ENCODE measurements at places on chromosomes 5 and 9. TPM values are rescaled to one million over a fixed set of nuclear protein-coding genes. Genes with fewer than 3 reads are reported as not detected.

- DNase-seq = no peak
Observed at GRCh38 chr9:134985451-134985850, 67.7 kb upstream of the FCN1 start.

- DNase-seq = no peak
Observed at GRCh38 chr9:76136986-76137385, 246.5 kb downstream of the PCSK5 start.

DNA sequence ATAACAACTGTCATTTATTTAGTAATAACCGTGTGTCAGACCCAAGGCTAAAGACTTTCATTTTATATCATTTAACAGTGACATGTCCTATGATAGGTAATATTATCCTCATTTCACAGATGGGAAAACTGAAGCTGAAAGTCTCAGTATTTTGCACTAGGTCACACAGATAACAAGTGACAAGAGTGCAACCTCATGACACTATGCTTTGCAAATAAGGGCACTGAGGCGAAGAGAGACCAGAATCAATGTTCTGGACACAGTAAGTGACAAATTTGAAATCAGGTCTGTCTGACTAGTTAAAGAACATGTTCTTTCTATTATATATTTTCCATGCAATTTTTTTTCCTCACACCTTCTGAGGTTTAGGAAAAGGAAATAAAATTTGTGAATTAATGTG lies 585.7 kb downstream of the LRRC70 start:
- DNase-seq = no peak

DNA sequence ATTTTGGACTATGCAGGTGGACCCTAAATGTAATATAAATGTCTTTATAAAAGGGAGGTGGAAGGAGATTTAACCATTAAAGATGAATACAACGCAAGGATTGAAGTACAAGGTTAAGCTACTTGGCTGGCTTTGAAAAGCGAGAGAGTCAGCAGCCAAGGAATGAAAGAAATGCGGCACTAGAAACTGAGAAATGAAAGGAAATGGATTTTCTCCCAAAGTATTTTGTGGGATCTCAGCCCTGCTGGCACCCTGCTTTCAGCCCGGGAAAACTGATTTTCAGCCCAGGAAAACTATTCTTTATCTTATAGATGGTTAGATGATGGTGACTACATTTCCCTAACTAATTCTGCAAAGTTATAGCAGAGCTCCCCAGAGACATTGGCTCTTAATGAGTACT lies 1349.6 kb upstream of the C9orf72 start:
- DNase-seq = no peak

GRCh38 chr5:164360589-164360988 lies 855.2 kb downstream of the MAT2B start:
- DNase-seq = no peak

DNA sequence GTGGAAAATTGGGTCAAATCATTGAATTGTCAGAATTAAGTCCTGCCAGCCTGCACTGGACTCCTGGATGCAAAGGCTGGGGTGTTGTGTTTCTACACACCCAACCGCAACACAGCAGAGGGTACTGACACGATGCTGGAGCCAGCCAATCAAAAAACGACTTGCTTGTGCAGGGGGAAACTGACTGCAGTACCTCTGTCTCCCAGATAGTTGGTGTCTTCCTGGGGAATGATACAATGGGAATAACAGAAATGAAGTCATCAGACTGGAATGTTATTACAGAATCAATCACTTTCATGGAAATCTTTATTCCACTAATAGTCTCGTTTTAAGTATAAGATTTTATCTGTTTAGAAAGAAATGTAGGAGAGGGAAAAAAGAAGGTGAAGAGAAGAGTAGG lies 330.3 kb downstream of the MLLT3 start:
- no peak for DNase-seq

GRCh38 chr5:173032730-173033129 lies 23.4 kb upstream of the CREBRF start:
- DNase-seq = no peak

DNA sequence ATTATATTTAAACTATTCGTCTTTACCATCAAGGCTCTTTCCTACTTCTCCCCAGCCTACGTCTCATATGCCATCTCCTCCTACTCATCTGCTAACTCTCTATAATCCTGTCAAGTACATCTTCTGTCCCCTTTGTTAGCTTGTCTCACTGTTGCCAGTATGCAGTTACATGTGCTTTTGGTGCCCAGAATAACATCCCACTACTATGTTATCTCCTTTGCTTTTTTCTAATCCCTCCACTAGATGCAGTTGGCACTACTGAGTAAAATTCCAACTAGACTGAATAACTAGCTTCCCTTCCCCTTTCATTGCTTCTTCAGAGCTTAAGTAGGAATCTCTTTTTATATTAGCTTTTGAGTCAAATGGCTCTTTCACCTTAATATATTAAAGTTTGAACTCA lies 3.0 kb upstream of the ARRDC3 start:
- no peak for DNase-seq

DNA sequence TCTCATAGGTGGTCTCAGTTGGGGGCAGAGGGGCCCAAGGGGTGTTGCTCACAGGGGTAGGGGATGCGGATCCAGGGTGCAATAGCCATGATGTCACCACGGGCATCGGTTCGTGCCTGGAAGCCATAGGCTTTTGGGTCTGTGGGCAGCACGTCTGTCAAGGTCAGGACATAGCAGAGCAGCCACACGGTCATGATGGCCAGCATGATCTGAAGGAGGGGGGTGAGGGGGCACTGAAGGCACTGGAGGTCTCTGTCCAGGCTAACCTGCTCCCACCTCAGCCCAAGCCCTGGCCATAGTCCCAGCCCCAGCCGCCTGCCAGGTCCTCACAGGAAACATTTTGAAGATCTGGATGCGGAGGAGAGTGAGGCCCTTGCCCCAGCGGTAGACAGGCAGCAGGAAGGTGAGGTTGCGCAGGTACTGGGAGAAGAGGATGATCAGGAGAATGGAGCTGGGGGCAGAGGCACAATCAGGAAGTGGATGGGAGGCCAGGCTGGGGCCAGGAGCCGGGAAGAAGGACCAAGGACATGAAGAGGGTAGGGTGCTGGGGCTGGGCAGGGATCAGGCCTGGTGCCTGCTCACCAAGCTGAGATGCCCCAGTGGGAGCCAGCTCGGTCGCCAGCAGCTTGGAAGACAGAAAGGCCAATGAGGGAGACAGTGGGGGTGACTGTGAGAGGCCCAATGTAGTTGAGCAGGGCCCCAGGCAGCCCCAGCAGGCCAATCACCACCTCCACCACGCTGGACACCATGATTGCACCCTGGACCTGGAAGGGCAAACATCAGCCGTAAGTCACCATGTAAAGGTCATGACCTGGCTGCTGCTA lies 3.3 kb downstream of the SLC23A1 start:
- DNase-seq = no peak

DNA sequence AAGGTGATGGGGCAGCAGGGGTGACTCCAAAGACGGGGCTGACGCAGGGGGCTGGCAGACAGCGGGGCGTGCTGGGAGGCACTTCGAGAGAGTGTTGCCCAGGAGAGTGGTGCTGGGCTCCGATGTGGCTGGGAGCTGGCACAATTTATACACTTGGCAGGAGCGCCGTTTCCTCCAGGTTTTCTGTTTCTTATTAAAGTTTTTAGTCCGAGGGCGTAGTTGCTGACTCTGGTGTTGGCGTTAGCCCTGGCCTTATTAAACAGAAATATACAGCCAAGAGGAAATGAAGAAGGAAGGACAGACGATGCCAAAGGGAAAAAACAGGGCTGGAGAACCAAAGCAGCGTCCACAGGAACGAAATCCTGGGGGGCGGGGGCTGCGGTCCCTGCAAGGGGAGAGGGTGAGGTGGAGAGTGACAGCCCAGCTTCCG lies 139.6 kb upstream of the PHYKPL start:
- no peak for DNase-seq

- no peak for DNase-seq
Observed at GRCh38 chr9:108149326-108149725, 659.8 kb upstream of the KLF4 start.

DNA sequence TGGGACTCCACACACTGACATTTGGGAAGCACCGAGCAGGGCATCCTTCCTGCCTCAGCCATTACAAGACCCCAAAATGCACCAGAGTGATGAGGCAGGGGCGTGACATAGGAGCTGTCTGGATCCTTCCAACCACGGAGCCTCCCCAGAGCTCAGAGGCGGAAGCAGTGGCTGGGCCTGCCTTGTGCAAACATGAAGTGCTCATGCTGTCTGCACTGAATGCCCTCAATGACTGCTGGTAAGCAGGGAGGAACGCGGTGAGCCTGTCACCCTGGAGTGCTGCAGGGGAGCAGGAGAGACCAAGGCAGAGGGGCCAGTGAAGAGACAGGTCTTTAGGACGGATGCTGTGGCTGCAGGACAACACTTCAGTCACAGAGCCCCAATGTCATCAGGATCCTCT lies 60.2 kb upstream of the HRH2 start:
- DNase-seq = no peak

GRCh38 chr5:148029131-148029530 lies 34.6 kb upstream of the SPINK5 start:
- DNase-seq = no peak

DNA sequence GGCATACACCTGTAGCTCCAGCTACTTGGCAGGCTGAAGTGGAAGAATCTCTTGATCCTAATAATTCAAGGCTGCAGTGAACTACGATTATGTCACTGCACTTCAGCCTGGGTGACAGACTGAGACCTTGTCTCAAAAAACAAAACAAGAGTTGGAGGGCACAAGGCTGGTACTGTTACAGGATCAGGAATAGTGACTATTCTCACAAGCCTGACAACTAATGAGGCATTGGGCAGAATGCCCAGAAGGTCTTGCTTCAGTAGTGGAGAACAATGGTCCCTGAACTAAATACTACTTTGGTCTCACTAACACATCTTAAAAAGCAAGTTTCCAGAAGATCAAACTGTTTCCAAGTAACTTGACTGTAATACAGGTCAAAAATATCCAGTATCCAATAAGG lies 182.9 kb upstream of the RFX3 start:
- no peak for DNase-seq

DNA sequence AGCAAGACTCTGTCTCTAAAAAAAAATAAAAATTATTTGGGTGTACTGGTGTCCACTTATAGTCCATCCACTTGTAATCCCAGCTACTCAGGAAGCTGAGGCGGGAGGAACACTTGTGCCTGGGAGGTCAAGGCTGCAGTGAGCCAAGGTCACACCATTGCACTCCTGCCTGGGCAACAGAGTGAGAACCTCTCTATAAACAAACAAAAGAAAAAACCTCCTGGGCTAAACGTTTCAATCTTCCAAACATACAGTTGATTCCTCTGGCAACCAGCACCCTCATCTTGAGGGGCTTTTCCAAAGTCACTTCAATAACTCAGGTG lies 13.9 kb upstream of the CDK5RAP2 start:
- no peak for DNase-seq

- no peak for DNase-seq
Observed at GRCh38 chr5:64625678-64626077, 64.6 kb upstream of the SHISAL2B start.

GRCh38 chr5:36363101-36363500 lies 61.4 kb upstream of the RANBP3L start:
- DNase-seq = no peak

DNA sequence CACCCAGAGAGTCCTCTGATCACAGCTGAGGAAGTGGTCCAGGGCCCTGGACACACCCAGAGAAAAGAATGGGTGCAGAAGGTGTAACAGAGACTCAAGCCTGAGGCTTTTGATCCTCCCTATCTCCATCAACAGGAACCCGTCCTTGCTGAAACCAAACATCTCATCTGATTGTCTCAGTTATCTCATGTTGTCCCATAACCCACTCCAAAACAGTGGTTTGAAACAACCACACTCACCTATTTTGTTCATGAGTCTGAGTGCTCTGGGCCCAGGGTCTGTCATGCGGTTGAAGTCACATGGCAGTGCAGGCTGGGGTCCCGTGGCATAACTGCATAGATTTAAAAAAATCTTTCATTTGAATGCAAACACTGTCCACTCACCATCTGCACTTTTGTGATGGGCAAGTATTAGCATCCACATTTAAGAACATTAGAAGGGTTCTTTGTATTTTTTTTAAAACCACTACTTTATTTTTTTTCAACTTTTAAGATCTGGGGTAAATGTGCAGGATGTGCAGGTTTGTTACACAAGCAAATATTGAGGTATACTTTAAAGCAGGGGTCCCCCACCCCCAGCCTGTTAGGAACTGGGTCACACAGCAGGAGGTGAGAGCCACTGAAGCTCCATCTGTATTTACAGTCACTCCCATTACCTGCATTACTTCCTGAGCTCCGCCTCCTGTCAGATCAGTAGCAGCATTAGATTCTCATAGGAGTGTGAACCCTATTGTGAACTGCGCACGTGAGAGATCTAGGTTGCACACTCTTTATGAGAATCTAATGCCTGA lies 255.8 kb downstream of the ROR2 start:
- no peak for DNase-seq

- DNase-seq = no peak
Observed at GRCh38 chr5:60271517-60271916, 378.0 kb upstream of the PDE4D start.

DNA sequence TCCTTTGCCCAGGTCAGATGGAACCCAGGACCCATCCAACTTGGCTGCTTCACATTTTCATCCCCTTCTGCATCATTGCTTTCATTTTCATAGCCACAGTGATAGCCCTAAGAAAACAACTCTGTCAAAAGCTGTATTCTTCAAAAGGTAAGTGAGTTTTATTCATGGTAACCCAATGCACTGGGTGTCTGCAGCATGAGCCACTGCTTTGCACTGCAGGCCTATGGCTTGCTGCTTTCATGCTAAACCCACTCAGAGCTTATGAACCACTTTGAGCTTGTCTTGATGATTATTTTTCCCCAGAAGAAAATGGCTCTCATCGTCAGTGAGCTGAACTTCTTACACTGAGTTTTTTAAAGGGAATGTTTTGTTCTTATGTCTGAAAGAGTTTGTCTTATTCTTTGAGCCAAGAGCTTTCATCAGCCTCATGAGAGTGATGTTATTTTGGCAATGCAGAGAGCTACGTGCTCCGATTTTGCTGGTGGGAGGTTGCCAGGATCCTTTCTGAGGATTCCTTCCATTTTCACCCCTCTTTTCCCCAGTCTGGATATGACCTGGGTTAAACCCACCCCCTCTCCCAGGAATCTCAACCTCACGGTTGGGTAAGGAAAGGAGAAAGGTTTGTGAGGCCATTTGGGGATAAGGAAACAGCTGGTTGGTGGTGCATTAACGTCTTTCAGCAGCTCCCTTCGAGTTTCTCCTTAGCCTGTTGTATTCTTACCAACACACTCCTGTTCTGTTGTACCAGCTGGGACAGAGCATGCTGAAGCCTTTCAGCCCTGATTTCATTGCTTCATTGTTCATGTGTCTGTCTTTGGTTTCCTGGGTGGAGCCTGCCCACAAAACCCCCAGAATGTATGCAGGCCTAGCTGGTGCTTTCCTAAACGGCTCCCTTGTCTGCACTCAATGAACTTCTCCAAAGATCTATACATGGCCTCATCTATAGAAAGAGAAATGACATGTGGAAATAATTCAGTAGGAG lies 47.6 kb downstream of the PDCD1LG2 start:
- DNase-seq = no peak

PSAT1 gene
- total RNA-seq = 0.83 TPM

GGTA1 gene
- 31.3 TPM for total RNA-seq

NRARP gene
- total RNA-seq = 4.4 TPM

GCNT1 gene
- total RNA-seq = 3.0 TPM

STARD4 gene
- total RNA-seq = 2.0 TPM

ABLIM3 gene
- total RNA-seq = 131 TPM

TMOD1 gene
- total RNA-seq = 192 TPM

GRXCR2 gene
- 9.6 TPM for total RNA-seq
